ENCODE measurements at places on chromosomes 6 and 20.

DNA sequence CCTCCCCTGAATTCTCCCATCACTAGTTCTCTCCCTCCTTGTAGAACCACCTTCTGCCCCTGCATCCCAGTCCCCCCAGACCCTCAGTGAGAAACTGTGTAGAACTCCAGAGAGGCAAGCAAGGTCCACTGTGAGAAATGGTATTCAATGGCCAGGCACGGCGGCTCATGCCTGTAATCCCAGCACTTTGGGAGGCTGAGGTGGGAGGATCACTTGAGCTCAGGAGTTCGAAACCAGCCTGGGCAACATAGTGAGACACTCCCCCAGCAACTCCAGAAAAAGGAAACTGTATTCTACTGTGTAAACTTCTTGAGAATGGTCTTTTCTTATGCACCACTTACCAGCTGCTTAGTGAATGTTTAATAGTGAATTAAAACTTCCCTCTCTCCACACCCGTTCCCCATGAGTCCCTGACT, 8.2 kb upstream of the CD83 start:
- no peak for DNase-seq

- DNase-seq: no peak
These were observed 735.1 kb upstream of the MARCKS start for GRCh38 chr6:113122060-113122459.

DNA sequence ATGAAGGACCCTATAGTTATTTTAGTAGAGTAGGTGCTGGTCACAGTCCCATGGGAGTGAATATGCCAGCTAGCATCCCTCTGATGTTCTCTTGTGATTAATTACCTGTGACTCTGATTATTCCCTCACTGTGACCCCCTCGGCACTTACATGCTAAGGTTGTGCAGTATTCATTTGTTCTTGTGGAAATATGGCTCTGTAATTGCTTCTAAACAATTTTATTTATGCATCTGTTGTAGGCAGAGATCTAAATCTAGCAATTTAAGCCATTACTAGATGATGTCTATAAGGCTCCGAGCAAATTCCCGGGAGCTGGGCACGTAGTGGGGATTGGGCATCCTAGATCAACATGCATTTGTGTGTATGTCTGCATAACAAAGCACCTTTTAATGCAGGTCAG, 961.7 kb downstream of the KIF16B start:
- DNase-seq: no peak

DNA sequence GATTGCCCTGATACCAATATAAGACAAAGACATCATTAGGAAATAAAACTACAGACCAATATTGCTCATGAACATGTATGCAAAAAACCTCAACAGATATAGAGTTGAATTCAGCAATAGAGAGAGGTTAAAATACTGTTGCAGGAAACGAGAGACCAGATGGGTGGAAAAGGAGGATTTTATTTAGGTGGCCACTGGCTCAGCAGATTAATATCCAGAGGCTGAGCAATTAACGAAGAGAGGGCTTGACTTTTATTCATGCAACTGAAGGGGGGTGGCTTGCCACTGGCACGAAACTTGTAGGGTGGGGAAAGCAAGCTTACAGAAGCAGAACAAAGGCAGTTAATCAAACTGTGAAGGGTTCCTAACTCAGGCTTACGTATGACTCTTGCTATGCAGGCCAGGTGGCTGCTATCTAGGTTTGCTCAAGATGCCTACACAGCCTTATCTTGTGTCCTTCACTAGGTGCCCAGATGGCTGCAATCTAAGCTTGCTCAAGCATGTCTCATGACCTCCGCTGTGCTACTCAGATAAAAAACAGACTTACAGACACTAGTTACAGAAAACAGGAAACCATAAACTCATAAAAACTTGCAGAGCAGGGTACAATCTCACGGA, 126.4 kb downstream of the MMUT start:
- DNase-seq: no peak

GRCh38 chr6:124002377-124003081, 198.9 kb downstream of the NKAIN2 start:
- DNase-seq: no peak

GRCh38 chr6:74075323-74075722, 379.3 kb downstream of the CD109 start:
- DNase-seq: no peak
